ENCODE measurements at places on chromosomes 12 and 14.

DNA sequence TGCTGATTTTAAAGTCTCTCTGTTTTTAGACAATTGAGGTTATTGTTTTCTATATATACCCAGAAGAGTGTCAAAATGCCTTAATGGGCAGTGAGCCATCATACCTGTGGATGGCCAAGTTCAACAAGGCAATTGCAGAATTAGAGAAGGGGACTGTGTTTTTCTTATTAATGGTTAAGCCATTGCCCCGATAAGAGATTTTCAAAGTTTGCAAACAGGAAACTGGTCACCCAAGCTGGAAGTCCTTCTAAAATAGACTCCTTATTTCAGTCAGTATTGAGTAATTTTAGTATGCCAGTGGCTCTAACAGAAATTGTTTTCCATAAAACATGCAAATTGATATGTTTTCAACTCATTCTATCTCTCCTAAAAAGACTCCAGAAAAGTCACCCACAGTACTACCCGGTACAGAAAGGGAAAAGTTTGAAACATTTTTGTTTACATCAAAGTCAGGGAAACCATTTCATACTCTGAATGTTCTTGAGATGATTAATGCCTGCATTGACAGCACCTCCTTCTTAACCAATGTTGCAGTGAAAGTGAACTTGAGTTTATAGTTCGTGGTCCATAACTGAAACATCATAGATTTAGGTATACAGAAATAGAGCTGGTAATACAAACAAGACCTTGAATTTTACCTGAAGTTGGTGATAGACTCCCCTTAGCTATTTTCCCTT, 191.1 kb downstream of the TMX1 start:
- DNase-seq, result no peak

DNA sequence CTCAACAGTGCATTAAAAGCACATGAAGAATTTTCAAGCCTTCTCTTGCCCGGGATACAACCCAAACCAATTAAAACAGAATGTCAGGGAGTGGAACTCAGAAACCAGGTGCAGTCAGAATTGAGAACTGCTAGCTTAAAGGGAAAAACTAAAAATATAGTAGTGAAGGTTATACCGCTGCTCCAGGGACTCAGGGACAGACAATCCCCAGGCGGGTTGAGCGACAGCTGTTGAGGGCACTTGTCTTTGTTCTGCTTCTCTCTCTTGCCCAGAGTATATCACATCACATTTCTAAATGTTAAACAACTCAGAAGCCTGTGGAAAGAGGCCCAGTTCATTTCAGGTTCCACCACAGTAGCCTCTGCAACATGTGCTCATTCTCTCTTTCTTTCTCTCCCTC, 93.1 kb downstream of the SLC5A8 start:
- DNase-seq, result no peak

- no peak for DNase-seq
Measured at GRCh38 chr12:67388331-67389138, 119.4 kb downstream of the CAND1 start.

GRCh38 chr12:47781479-47782371, 8.7 kb downstream of the SLC48A1 start:
- DNase-seq, result no peak

DNA sequence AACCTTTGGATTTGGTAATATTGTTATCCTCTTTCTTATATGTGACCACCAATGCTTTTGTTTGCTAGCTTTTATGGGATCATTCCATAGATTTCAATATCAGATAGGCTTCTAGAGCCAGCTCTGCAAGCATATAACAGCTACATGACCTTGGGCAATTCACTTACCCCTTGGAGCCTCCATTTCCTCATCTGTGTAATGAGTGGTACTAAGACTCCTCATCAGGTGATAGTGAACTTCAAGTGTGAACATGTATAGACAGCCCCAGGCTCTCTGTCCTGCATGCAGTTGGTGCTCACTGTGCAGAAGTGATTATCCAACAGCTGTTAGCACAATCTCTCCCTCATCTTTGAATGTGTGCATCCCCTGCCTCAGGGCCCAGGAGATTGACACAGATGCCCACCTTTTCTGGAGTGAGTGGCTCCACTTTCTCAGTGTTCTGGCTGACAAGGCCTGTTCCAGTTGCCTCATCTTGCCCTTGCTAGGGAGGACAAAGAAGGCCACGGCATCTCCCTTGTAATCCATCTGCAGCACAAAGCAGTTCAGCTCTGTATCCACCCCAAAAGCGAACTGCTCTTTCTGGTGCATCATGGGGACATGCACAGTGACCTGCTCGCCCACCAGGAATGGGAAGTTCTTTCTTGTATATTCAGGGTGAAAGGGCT, 9.2 kb downstream of the SERPINA9 start:
- no peak for DNase-seq

DNA sequence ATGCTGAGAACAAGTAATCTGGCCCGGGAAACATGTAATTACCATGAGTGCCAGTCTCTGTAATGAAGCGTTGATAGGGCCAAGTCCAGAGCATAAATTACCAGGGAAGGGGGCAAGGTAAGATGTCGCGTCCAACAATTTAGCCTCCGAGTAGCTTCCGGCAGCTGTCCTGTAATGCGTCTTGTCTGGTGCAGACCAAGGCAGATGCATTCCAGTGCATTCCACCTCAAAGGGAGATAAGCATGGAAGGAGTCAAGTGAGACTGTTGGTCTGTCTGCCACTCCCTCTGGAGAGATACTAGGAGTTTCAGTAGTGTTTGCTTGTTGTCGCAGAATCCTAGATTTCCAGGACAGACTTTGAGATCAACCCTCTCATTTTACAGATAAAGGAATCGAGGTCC, 218.3 kb downstream of the AACS start:
- no peak for DNase-seq

DNA sequence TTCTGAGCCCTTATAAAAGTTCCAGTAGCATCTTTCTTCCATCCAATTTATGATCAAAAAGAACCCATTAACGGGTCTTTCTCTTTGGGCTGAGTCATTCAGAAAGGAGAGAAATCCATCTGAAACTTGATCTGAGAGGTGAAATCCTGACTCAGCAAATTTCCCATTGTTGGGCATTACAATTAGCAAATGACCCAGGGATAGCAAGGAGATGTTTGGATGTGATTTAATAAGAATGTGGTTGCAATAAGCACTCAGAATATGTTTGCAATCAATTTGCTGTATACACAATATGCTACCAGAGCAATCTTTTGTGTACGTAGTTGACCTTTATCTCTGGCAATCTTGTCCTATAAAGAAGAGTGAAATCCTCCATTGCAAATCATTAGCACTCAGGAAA, 122.7 kb downstream of the CCDC60 start:
- no peak for DNase-seq

- DNase-seq, result no peak
Measured at GRCh38 chr12:104201238-104202001, 14.2 kb upstream of the TXNRD1 start.

DNA sequence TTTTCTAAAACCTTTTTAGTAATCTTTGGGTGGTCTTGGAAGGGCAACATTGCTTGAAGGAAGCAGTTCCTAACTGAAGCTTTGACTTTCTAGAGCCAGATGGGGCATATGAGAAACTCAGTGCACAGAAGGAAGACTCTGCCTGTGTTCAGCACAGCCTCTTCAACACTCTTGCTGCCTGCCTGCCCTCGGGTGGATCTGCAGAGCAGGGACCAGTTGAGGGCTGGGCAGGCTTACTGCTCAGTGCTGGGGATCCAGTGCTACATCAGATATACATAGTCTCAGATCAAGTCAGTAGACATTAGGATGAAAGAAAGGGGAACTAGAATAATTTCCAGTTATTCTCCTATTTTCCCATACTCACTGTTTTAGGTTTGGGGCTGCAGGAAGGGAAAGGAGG, 29.5 kb upstream of the TMX1 start:
- no peak for DNase-seq

- no peak for DNase-seq
Measured at GRCh38 chr14:90302529-90303303, 29.0 kb downstream of the NRDE2 start.

GRCh38 chr14:23430723-23431085, 4.8 kb downstream of the MYH7 start:
- DNase-seq, result no peak

DNA sequence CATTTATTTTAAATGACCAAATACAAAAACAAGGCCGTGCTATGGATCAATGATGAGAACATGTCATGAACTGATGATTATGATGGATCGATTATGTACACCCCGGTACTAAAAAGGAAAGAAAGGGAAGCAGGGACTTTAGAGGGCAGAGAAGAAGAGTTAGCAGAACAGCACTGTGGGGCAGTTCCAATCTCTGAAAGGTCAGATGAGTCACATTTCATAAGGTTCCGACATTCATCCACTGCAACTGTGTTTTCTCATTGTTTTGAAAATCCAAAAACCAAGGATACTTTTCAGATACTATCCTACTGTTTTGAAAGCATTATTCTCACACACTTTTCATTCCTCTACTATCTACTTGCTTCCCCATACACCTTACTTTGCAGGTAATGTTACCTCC, 169.3 kb downstream of the STXBP6 start:
- no peak for DNase-seq

DNA sequence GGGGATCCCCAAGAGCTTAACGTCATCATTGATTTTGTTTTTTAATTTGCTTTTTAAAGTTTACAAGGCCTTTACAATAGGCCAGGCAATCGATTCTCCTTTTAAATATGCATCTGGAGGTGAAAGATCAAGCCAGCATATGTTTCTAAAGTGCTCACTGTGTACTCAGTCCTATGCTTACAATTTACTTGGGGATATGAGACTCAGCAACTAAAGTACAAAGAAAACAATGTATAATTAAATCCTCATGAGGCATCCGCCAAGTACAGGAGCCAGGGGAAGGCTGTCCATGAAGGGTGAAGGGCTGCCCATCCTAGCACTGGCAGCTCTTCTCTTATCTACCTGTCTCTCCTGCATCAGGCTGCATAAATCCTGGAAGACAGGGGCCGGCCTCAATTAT, 11.8 kb downstream of the CCDC92 start:
- no peak for DNase-seq

DNA sequence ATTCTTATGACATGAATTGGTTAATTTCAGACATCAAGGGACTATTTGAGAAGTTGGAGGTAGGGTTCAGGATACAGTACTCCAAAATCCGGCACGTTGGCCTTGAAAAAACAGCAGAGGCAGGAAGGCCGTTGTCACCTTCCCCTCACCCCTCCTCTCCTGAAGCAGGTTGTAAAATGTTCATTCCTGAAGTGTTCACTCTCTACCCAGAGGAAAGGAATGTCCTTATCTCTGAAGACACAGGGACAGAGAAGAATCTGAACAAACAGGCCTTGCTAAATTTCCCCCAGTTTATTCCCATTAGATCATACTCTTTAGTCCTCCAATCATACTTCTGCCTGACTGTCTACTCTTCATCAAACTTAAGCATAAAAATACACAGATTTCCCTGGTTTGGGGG, 313.6 kb downstream of the ZFP36L1 start:
- DNase-seq, result no peak

GRCh38 chr14:64823305-64823861, 56.3 kb downstream of the SPTB start:
- DNase-seq, result no peak

GRCh38 chr12:105843561-105843960, 295.2 kb downstream of the NUAK1 start:
- DNase-seq, result no peak

GRCh38 chr14:92726135-92726932, 22.1 kb downstream of the LGMN start:
- no peak for DNase-seq

- DNase-seq, result no peak
Measured at GRCh38 chr14:67666750-67667449, 7.5 kb downstream of the VTI1B start.

DNA sequence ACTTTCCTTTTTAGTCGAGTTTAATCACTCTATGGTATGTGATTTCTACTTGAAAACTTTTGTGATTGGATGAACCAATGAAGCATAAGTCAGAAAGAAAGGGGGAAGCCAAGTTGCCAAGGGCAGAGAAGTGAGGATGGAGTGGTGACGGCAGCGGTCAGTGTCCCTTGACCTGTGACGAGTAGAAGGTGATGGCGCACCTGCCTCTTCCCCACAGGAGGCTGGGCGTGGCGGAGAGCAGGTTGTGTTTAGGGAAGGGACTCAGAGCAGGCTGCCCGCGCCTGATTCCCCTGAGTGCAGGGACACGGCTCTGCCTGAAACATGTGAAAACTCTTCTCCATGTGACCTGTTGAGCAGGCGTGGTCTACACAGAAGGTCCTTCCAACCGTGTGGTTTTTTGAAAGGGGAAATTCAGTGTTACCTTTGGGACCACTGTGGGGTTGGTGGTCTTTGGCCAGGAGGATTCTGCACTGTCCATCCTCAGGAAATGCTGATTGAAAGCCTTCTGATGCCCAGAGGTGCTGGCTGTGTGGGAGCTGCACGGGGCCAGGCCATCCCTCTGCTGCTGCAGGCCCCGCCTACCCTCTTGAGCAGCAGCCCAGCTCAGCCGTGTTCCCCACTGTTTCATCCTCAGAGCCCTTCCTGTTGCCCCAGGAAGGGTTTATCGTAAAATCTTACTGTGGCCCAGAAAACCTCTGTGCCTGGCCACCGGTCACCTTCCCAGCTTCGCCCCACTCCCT, 23.5 kb upstream of the AMN start:
- no peak for DNase-seq

GRCh38 chr12:131209082-131210070, 255.7 kb downstream of the ADGRD1 start:
- DNase-seq, result no peak

GRCh38 chr12:89882050-89882449, 173.4 kb upstream of the ATP2B1 start:
- no peak for DNase-seq

GRCh38 chr14:31124197-31124596, 83.4 kb downstream of the HECTD1 start:
- DNase-seq, result no peak

DNA sequence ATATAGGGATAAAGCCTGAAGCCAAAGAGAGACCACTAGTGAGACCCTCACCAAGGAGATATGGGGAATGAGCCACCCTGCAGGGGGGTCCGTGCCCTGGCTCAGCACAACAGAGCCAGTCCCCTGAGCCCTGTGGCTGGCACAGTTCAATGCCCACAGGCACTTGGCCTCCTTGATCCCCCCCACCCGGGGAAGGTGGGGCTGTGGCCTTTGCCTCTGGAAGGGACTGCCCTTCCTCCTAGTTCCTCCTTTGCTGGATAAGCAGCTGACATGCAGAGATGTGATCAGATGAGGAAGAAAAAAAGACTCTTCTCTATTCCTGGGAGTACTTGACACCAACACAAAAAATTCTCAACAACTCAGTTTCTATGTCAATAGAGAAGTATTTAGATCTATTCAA, 19.9 kb downstream of the TTC7B start:
- DNase-seq, result no peak

DNA sequence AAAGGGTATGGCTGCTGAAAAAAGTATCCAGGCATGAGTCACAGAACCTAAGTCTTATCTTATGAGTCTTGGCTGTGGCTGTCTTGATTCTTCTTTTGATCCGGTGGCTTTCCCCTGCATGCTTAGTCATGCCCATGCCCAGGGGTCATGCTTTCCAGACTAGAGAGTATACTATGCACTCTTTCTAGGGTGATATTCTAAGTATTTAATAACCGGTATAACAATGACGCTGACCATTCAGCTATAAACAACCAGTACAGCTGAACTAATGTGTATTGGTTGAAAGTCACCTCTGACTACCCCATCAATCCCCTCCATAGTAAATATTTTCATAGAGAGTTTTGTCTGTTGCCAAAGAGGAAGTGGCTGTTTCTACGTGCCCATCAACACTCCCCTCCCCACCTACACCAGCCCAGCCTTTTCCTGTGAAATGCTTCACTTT, 34.7 kb upstream of the NRXN3 start:
- no peak for DNase-seq

GRCh38 chr12:23640754-23641153, 308.7 kb downstream of the SOX5 start:
- no peak for DNase-seq
